Stimulated activated CD4-positive, alpha-beta T cell treated with anti-CD3 and anti-CD28 coated beads, TNF-alpha, amount 100 ng/mL, for 24 hours (primary cell): ENCODE measurements at places on chromosomes 11 and 22.

DNA sequence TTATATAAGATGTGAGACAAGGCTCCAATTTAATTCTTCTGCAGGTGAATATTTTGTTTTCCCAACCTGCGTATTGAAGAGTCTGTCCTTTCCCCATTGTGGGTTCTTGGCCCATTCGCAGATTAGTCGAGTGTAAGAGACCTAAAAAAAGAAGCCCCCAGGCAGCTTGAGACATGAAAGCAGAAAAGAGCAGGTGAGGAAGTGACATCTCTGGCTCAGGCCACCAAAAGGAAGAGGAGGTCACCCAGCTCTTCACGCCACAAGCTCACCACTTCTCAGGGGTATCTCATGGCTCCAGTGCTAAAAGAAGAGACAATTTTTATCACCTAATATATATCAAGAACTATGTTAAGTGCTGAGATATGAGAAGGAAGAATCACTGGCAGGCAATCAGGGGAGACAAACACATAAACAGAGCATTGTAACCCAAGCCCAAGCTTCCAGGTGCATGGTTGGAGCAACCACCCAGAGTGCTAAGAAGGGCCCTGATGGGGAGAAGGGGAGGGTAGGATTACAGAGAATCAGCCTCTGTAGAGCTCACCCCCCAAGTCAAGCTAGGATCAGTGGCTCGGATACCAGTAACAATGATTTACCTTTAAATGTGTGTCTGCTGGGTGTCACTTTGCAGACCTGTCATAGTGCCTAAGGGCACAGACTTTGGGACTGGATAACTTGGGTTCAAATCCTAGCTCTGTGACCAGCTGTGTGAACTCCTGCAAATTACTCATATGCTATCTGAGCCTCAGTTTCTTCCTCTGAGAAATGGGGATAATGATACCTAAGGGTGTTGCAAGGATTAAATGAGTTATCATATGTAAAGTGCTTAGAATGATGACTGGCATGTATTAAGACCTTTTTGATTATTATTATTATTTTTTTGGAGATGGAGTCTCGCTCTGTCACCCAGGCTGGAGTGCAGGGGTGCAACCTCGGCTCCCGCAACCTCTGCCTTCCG lies 39.2 kb downstream of the MCHR1 start:
- no peak for DNase-seq

DNA sequence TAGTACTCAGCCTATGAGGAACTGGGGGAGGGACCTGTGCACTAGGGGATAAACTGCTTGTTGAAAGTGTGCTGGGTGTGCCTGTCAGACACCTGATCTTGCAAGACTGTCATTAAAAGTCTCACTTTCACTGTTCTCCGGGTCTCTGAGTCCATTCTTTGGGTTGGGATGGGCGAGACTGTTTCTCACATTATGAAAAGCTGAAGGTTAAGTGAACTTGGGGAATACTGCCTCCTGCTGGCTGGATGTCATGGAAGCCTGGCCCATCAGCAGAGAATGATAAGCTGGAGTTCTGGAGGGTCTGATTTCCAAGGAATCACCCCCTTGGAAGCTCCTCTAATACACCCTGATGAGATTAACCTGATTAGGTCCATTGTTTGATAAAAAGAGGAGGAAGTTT lies 9.0 kb upstream of the VPREB1 start:
- DNase-seq: peak; percentile 35

DNA sequence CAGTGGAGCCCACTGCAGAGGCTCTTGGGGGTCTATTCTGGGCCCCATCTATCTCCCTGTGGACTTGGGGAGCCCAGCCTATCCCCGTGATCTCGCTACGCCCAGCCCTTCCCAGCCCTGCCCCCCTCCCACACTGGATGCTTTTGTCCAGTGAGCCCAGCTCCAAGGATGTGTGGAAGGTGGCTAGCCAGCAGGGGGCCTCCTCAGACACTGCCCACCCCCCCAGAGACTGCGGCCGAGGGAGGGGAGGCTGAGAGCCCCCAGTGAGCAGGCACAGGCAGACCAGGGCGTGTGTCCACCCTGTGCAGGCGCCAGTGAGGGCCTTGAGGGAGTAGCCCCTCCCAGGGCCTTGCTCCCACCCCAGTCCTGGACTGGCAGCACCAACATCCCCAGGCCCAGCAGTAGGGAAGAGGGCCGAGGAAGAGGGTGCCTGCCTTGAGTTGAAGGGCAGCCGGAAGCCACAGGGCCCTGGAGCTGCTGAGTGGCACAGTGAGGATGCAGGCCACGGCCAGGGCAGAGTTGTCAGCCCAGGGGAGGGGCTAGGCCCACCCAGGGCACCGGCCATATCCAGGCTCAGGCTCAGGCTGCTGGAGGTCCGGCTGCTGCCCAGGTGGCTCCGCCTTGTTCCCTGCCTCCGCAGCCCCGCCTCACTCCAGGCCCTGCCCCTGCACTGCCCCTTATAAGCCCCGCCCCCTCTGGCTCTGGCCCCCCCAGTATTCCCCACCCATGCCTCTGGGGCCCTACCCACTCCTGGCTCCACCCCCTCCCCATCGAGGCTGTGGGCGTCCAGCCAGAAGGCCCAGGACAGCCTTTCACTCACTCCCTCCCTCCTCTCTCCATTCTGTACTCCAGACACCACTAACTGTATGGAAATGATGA lies 28.0 kb downstream of the MOB2 start:
- DNase-seq: no peak

DNA sequence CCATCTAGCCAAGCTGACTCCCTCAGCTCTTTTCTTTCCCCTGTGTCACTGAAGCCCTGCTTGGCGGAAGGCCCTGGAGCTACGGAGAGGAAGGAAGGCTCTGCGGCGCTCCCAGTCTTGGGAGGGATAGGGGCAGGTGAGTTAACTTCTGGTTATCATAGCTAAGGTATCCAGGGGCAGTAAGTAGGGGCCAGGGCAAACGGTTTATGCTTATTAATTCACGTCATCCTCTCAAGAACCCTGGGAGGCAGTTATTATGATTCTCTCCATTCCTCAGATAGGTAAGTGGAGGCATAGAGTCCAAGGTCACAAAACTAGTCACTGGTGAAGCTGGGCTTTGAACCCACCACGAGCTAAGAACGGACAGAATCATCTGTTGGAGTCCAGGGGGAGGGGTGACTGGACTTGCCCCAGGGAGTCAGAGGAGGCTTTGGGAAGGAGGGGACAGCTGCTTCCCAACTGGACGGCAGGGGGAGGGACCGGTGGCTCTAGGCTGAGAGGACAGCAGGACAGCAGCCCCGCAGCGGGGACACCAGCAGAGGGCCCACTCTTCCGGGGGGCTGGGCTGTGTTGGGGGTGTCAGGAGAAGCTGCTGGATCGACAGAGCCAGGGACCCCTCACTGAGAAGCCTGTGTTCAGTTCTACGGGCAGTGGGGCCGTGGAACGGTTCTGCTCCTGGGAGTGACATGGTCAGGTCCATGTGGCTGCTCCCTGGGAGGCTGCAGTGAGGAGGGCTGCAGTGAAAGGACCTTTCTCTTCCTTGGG lies 3.5 kb downstream of the BAIAP2L2 start:
- no peak for DNase-seq

DNA sequence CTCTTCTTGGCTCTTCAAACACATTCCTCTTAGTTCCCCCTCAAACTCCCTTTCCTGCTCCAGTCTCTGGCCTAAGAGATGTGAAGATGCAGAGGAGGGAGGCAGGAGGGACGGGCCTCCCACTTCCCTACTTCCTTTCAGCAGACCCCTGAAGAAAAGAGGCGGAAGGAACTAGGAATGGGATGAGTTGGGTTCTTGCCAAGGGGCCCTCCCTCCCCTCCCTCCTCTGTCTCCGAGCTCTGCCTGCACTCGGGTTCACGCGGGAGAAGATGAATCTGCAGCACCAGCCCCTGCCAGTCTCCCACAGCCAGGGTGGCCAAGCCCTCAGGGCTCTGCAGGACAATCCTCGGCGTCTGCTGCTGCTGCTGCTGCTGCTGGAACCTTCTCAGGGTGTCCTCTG lies 24.3 kb upstream of the PKNOX2 start:
- no peak for DNase-seq

GRCh38 chr22:49992921-49993648 lies 19.5 kb downstream of the IL17REL start:
- peak; percentile 57 for DNase-seq

- no peak for DNase-seq
These were observed 83.3 kb downstream of the MED15 start for GRCh38 chr22:20590477-20591294.

DNA sequence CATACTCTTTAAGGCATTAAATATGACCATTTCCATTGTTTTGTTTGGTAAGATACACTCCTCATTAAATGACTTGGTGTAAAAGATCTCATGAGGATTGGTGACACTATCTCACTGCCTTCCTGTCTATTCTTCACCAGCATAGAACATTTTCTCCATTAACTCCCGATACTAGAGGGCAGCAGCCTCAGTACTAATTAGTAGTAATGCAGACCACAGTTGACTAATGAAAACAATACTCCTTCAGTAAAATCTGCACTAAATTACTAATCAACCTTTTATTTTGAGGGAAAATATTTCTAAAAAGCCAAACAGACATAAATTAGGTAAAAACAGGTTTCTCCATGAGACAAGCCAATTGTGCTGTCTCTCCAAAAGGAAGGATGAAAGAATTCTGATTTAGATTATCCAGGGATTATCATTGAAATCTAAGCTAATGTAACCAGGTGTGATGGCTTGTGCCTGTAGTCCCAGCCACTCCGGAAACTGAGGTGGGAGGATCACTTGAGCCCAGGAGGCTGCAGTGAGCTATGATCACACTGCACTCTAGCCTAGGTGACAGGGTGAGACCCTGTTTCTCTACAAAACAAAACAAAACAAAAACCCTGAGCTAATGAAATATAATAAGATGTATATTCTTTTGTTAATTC lies 9.4 kb downstream of the PGM2L1 start:
- peak; percentile 57 for DNase-seq

DNA sequence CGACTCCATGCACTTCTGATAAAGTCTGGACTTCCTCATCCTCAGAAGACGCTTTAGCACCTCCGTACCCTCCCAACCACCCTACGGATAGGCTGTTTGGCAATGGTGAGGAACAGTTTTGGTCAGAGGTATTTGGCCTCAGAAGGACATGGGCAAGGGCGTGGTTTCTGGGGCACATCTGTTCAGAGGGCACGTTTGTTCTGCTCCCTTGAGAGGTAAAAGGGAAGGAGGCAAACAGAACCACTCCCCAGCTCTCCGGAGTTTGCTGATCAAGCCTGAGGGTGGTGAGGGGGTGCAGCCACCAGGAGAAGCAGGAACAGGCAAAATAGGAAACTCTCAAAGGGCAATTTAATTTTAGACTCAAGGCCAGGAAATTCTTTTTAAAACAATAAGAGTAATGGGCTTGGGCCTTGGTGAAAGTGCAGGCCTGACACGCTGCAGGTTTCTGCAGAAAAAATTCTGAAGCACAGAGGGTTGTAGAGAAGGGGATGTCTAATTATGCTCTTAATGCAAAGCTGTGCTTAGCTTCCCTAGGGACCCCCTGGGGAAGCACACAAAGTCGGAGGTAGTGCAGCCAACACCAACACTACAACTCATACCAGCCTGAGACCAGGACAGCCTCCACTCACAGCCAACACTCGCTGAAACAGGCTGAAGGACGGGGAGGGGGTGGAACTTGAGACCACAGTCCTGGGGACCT lies 23.3 kb downstream of the ETS1 start:
- no peak for DNase-seq

- DNase-seq: no peak
These were observed 1247.1 kb downstream of the BRD1 start for GRCh38 chr22:48580481-48580970.

GRCh38 chr11:2193099-2193887 lies 21.7 kb upstream of the TH start:
- DNase-seq: no peak

- DNase-seq: no peak
These were observed 7.6 kb downstream of the XBP1 start for GRCh38 chr22:28792491-28793383.

GRCh38 chr22:29154364-29155048 lies 51.2 kb upstream of the EMID1 start:
- peak; percentile 24 for DNase-seq

GRCh38 chr11:20865161-20865560 lies 195.8 kb downstream of the NELL1 start:
- no peak for DNase-seq

- no peak for DNase-seq
These were observed 319.7 kb downstream of the CTTN start for GRCh38 chr11:70717936-70718595.

DNA sequence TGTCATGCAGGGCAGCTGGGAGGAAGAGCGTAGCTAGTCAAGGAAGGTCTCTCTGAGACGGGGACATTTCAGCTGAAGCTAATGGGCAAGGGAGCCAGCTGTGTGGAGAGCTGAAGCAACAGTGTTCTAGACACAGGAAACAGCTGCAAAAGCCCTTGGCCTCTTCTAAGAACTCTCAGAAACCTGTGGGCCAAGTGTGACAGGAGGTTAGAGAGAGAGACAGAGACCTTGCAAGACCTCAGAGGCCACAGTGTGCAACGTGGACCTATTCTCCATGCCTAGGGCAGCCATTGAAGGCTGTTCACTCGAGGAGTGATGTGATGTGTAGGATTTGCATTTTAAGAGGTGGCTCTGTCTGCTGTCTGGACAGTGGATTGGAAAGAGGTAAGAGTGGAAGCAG lies 48.7 kb upstream of the TNRC6B start:
- DNase-seq: no peak

DNA sequence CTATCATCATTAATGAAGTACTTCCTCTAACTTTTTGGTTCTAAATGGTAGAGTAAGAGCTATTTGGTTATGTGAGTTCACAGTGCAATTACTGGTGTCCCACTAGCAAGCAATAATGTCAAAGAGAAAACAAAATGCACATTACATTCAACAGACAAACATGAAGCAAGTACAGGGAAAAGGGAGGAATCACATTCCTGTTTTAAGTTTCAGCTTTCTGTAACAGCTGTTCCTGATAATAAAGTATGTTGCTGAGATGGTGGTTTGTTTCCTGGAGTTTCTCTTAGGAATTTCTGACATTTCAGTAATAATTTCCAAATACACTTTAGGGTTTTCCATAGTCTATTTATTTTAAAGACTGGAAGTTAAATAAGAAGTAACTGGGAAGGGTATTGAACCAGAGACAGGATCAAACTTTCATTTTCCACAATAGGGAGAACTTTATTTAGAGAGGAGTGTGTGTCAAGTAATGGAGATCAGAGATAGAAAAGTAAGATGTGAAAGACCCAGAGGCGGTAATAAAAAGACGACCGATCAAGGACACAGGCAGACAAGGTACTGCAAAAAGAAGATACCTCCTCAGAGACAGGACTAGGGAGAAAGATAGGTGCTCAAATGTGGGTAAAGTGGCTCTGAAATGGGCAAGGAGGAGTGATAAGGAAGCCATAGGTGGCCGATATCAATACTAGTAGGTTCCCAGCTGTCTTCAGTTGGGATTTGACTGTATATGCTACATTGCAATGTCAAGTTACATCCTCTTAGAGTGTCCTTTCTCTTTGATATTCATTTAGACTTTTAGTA lies 20.8 kb upstream of the CLNS1A start:
- DNase-seq: no peak

GRCh38 chr11:122703541-122704272 lies 48.2 kb downstream of the UBASH3B start:
- peak; percentile 47 for DNase-seq

DNA sequence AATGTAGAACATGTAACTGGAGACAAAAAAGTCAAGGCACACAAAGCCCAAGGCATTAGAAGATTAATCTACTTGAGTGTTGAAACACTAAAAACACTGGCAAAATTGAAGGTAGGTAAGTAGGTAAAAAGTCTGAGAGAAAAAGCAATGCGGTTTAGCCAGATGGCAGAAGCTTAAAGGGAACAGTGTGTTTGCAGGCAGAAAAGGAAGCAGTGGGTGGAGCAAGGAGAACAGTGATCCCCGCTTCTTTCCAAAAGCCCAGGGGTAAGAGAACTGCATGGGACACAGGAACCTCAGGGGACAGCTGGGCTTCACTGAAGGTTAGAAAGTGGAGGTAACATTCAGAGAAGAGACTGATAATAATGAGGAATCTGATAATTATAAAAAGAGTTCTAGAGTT lies 16.0 kb downstream of the MRE11 start:
- no peak for DNase-seq
